ENCODE measurements at places on chromosomes 7 and 10. TPM values are rescaled to one million over a fixed set of nuclear protein-coding genes. Genes with fewer than 3 reads are reported as not detected.

SMARCD3 gene
- 1.5 TPM for total RNA-seq

SLC26A5 gene
- not detected for total RNA-seq

TMEM176B gene
- total RNA-seq = not detected

SCART1 gene
- total RNA-seq = 15.4 TPM

PRKAR2B gene
- total RNA-seq = 0.50 TPM

LMOD2 gene
- not detected for total RNA-seq

DLX6 gene
- total RNA-seq = not detected

TTYH3 gene
- total RNA-seq = 9.7 TPM

LHFPL3 gene
- not detected for total RNA-seq

MYO1G gene
- 576 TPM for total RNA-seq

CYP26C1 gene
- total RNA-seq = not detected

CWF19L1 gene
- 36.0 TPM for total RNA-seq

MMP21 gene
- not detected for total RNA-seq

SPDYE2 gene
- total RNA-seq = not detected

STEAP4 gene
- total RNA-seq = not detected

FOXP2 gene
- not detected for total RNA-seq

MSS51 gene
- 2.8 TPM for total RNA-seq

TNS3 gene
- 0.18 TPM for total RNA-seq

MYL10 gene
- total RNA-seq = not detected

RNF32 gene
- total RNA-seq = 4.1 TPM

ABCC2 gene
- total RNA-seq = 0.73 TPM

AGR2 gene
- total RNA-seq = not detected

IGFBP1 gene
- not detected for total RNA-seq

HGF gene
- not detected for total RNA-seq

ITGB8 gene
- total RNA-seq = not detected

CNNM1 gene
- 0.08 TPM for total RNA-seq

GATA3 gene
- 112 TPM for total RNA-seq

SPDYE3 gene
- total RNA-seq = not detected

CFAP70 gene
- total RNA-seq = 0.70 TPM

RGR gene
- not detected for total RNA-seq

MSMB gene
- not detected for total RNA-seq

DENND2A gene
- total RNA-seq = not detected

IDI1 gene
- total RNA-seq = 96.0 TPM

DMTF1 gene
- 97.8 TPM for total RNA-seq

CHST15 gene
- 0.10 TPM for total RNA-seq

NCF1 gene
- total RNA-seq = 1.5 TPM

C10orf88 gene
- 15.1 TPM for total RNA-seq

ZNF277 gene
- 27.6 TPM for total RNA-seq

NKX1-2 gene
- total RNA-seq = not detected

TMEM236 gene
- 0.08 TPM for total RNA-seq

ANKRD30A gene
- not detected for total RNA-seq

Measured in activated CD4-positive, alpha-beta memory T cell treated with anti-CD3 and anti-CD28 coated beads, Interleukin-2, amount 10 ng/mL, durations not matched to agents 7 days and 5 days (primary cell).